Left lobe of liver (tissue), 2 donors: ENCODE measurements at places on chromosomes 6 and 20. TPM values are rescaled to one million over a fixed set of nuclear protein-coding genes. Genes with fewer than 3 reads are reported as not detected.

GRCh38 chr6:156851454-156851921 is 74.3 kb downstream of the ARID1B start:
- DNase-seq, result no peak

DNA sequence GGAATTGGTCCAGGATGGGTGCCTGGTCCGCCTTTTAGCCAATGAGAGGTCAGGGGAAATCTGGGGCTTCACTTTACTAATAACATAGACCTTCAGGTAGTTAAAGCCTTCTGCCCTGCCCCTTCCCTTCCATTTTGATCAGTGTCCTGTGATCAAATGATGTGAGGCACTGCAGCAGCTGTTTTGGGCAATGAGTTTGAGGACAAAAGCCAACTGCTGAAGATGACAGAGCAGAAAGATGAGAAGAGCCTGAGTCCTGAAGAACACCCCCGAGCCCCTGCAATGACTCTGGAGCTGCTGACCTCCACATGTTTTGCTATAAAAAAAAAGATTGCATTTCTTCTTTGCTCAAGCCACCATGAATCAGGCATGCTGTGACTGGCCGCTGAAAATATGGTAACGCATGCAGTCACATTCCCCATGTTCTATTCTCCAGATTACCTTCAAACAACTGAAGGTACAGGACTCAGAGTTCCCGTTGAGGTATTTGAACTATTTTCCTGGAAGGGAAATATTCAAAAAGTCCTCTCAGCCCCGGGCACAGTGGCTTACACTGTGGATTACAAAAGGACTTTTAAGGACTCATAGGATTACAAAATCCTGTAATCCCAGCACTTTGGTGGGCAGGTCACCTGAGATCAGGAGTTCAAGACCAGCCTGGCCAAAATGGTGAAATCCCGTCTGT is 45.7 kb upstream of the B4GALT5 start:
- no peak for DNase-seq

DNA sequence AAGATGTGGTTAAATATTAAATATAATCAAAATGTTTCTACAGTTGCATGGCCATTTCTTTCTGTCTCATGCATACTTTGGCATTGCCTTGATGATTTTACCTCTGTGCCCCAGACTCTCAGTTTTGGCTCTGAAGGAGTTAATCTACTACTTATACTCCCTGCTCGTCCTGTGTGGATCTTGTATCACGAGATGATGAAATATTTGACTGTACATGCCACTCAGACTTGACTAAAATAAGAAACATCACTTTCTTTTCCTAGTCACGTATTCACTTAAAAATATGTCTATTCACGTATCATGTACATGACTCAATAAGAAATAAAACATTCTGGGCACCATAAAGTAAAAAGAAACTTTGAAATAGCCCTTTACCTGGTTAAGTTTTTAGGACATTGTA is 397.7 kb downstream of the RFPL4B start:
- no peak for DNase-seq

DNA sequence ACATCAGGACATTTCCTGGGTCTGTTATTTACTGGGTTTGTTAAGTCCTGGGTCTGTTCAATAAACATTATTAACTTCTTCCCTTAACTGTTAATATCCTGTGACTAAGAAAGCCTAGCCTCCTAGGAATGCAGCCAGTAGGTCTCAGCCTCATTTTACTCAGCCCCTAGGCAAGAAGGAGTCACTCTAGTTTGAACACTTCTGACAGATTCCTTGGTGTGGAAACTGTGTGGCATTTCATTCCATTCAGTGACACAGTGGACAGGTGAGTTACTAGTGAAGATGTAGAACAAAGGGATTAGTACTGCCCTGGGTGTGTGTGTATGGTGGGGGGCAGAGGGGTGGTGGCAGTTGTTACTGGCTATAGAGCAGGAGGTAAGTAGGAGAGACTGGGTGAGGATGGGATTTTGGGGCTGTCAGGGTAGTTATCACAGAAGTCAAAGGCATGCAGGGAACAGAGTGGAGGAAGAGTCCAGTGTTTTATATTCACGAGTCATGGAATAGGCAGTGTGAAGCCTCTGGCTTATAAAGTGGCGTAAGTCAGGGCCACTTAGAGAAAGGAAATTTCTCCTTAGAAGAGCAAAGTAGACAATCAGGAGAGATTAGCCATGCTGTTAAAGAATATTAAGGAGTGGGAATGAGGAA is 28.4 kb downstream of the RNF182 start:
- no peak for DNase-seq

GRCh38 chr6:23728707-23729106 is 397.3 kb upstream of the NRSN1 start:
- no peak for DNase-seq

DNA sequence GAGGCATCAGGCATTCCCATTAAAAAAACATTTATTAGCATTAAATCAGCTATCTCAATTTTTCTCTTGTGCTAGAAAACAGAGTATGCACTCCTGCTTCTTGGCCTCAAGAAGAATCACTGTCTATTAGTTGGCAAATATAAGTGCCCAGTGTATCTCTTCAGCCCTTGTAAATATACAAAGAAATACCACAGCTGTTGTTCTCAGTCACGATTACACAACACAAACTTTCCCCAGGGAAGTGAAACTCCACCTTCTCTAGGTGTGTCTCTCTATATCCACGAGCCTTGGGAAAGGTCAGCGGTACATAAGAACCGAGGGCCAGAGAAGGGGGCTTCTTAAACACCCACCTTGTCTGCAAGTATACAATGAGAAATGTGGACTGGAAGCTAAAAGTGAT is 194.7 kb downstream of the PKHD1 start:
- DNase-seq, result no peak

DNA sequence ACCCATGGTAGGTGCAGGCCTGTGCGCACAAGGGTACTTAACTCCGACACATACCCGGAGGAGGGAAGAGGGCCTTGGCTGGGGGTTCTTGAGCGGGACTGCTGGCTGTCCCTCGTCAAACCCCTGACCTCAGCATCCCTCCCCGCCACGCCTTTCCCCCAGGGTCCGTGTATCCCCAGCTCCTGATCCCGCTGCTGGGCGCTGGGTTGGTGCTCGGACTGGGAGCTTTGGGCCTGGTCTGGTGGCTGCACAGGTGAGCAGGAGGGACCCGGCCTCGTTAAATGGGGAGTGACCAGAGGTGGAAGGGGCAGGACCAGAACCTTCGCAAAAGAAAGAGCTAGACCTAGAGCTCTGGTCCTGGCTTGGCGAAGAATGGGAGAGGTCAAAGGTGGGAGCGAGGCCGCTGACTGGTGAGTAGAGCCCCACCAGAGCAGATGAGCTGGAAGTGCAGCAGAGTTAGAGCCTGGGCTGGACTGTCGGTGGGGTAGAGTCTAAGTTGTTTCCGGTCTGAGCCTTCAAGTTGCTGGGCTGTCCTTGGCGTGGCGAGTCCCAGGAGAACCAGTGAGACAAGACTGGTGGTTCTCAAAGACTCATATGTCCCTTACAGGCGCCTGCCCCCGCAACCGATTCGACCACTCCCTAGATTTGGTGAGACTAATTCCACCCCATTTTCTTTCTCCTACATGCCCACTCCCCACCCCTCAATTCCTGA is 963 bp downstream of the MPIG6B start:
- no peak for DNase-seq

- DNase-seq, result no peak
Observed at GRCh38 chr6:36544228-36544627, 3.1 kb downstream of the STK38 start.

DNA sequence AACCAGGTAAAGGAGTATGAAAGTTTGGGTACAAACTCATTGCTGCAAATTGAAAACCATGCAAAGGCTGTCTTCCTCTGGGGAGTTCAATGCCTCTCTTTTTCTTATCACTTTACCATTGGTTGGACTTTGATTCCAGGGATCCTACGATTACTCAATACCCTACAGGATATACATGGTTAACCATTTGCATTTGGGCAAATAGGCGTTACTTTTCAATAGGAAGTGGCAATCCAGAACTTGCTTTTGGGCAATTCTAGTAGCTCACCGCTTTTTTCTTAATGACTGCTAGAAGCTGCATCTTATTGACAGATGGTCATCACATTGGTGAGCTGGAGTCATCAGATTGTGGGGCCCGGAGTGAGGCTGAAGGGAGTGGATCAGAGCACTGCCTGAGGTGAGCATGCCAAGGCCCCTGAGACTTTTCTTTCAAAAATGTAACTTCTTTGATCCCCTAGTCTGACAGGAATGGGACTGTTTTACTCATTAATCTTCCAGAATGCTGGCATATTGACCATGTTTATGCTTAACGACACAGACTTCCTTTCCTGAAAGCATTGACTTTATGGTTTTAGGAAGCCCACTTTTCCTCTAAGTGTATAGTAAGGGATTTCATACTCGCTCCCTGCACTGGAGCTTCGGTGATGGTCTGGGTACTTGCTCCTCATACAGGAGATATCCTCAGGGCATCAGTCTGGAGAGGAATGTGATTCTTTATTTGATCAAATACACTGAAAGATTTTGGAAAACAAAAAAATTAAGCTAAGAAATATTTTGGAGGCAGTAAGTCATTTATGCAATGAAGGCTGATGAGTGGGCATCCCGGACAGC is at the start of gene CCR6:
CCR6 (plus strand) TSS at position 270 of the 831 bp plus-strand sequence. CDS start 13,039 bp downstream, outside the sequence.
- DNase-seq, result no peak

DNA sequence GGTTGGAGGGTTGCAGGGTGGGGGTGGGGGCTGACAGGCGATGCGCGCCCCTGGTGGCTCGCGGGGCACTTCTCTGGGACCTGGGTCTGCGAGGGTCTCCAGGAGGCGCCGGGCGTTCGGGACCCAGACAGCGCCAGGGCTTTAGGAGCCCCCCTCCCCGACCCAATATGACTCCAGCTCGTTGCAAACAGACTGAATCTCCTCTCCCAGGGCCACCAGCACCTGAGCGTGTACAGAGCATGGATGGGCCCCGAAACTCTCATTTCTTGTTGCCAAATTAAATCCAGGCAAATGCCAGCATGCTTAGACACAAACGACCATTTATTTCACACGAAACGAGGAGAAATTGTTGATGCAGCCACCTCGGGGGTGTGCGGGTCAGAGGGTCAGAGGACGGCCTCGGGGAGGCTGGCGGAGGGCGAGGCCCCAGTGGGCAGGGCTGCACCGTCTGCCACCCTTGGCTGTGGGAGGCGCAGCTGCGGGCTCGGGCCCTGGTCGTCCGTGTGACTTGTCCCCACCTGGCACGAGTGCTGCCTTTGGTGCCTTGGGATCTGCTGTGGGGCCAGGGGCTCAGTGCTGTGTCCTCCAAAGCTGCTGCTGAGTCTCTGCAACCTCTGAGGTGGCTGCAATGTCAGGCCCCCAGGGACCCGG is 20.9 kb upstream of the GATA5 start:
- no peak for DNase-seq

GRCh38 chr6:143395699-143396098 is 54.8 kb downstream of the ADAT2 start:
- DNase-seq, result no peak

- no peak for DNase-seq
Observed at GRCh38 chr6:75896526-75896925, 147.5 kb downstream of the MYO6 start.

GRCh38 chr6:111603685-111604084 is 2.0 kb downstream of the TRAF3IP2 start:
- DNase-seq, result no peak

GRCh38 chr6:162898011-162898410 is 170.2 kb downstream of the PACRG start:
- no peak for DNase-seq

- DNase-seq, result no peak
Observed at GRCh38 chr6:3163248-3163594, 5.9 kb upstream of the TUBB2A start.

GRCh38 chr6:70312165-70312745 is 9.4 kb upstream of the COL9A1 start:
- no peak for DNase-seq

DNA sequence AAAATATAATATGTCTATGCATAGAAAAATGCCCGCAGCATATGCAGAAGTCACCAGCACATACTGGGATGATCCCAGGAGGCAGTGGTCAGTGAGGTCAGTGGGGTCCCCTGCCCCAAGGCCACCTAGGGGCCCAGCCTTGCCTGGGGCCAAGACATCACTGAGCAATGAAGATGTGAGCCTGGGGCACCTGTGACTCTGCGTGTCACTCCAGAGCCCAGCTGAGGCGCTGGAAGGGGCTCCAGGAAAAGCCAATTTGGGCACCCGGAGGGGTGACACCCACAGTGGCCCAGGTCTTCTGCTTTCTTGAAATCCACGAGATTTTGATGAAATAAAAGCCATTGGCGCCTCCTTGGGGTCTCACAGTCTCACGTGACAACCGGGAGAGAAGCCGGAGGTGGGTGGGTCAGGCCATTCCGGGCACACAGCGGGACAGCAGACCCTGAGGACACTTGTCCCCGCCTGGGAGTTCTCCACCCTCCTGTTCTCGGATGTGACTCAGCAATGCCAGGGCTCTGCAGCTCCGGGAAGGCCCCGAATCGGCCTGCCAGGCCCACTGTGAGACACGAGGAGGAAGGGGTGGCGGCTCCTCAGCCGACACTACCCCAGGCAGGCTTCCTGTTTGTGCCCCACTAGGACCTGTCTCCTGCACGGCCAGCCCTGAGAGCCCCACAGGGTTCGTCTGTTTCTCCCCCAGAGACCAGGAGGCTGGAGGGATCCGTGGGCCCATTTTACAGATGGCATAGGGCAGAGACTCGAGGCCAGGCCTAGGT is 24.4 kb upstream of the SLCO4A1 start:
- no peak for DNase-seq

GRCh38 chr6:22332711-22333110 is 35.9 kb upstream of the PRL start:
- DNase-seq, result no peak

GRCh38 chr6:10347561-10348327 is 67.1 kb downstream of the TFAP2A start:
- no peak for DNase-seq

The RRBP1 gene
- 191 TPM for total RNA-seq

The C6orf47 gene
- total RNA-seq, result 7.9 TPM

The BNIP5 gene
- total RNA-seq, result not detected

The RHAG gene
- 0.38 TPM for total RNA-seq

The HAO1 gene
- 224 TPM for total RNA-seq
